GM23338 (cell line): ENCODE measurements at places on chromosomes 11 and 22. TPM values are rescaled to one million over a fixed set of nuclear protein-coding genes. Genes with fewer than 3 reads are reported as not detected.

- no peak for DNase-seq
Measured at GRCh38 chr11:112477581-112478317, 217.1 kb upstream of the PLET1 start.

The ZP1 gene
- not detected in 2 replicates for total RNA-seq

DNA sequence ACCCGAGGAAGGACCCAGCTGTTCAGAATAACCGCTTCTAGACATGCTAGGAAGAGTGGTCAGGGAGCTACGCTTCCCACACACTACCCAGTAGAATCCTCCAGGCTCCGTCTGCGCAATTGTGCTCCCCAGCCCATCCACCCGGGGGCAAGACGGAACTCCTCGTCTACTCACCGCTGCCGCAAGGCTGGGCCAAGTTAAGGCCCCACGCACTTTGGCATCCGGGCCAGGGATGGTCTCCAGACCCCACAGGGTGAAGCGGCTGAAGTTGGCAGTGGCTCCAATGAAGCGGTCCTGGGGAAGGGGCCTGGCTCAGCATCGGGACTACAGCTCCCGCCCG lies 757 bp downstream of the RNASEH2C start:
- no peak for DNase-seq

The TECTA gene
- total RNA-seq: 0.69 and 0.74 TPM in 2 replicates

DNA sequence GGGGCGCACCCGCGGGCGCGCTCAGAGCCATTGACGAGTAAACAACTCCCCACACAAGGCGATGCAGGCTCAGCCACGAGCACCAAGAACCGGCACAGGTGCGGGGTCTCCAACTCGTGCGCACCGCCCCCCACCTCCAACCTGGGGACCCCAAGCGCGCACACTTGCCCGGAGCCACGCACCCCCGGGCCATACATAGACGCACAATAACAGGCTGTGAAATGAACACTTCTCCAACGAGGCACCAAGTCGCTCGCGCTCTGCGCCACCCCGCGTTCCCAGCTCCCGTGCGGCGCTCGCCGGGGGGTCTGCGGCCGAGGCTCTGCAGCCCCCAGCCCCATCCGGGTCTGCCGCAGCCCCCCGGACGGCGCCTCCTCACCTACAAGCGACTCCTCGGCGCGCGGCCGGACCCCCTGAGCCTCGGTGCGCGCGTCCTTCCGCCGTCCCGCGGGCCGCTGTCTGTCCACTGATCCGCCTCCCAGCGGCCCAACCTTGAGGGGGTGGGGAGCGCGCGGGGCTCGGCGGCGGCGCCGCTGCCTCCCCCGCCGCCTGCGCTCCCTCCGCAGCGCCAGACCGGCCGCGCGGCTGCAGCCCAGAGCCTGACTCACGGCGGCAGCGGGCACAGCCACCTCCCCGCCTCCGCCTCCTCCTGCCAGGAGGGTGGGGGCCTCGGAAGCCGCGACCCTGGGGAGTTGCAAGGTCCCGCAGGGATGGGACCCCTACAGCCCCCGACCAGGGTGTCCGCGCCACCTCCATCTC lies 1.6 kb downstream of the IFITM10 start:
- peak; percentile 52 for DNase-seq

DNA sequence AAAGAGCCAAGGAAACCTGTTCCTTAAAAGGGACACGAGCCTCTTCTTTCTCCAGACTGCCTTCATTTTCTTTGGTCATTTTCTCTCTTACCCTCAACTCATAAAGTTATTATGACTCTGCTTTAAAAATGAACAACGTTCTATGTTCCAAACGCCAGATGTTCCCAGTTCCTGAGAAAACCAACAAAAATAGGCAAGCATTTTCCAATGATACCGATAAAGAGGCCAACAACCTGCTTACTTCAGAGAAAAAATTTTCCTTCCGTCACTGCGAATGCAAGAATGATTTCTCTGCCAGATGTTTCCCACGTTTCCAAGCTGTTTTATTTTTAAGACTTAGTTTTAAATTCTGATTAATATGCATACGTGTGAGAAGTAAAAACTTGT lies 315 bp upstream of the TRPC6 start:
- DNase-seq: no peak

The NAALADL1 gene
- 11.0 and 13.7 TPM in 2 replicates for total RNA-seq

DNA sequence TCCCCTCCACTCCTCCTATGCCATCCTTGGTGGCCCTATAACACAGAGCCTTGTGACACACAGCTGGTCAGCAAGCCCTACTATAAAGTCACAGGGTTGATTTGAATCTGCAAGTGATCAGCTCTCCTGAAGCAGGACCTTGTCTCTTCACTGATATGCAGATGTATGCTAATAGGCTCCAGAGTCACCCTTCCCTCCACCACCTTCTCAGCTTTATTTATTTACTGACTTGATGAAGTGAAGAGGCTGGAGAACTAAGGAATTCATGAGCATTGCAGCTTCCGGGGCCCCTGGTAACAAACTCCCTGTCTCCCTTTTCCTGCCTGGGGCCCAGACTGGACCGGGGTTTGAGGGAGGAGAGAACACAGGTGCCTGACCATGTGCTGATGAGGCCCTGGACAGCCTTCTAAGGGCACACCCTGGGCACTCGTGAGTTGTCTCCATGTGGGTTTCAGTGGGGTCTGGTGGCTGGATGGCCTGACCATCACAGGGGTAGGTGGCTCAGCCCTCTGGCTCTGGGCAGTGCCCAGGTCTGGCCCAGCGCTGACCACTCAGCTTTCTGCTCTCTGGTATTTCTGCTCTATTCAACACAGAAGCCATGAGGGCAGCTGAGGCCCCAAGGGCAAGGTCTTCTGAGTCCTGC lies 307.5 kb downstream of the NTM start:
- DNase-seq: peak; percentile 57

DNA sequence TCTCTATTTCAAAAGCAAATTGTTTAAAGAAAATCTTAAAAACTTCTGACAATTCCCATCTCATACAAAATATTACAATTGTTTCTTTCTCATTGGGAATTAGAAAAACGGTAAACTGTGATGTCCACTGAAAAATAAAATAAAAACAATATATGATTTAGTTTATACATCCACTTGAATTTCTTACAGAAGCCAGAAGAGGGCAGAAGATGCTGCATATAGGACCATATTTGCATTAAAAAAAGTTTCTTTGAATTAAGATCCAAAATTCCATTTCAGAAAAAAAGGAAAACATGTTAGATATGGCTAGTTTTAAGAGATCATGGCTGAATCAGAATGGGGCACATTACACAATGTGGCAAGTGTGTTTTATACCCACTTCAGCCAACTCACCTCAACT lies 39.3 kb upstream of the LRRC4C start:
- DNase-seq: peak; percentile 21

DNA sequence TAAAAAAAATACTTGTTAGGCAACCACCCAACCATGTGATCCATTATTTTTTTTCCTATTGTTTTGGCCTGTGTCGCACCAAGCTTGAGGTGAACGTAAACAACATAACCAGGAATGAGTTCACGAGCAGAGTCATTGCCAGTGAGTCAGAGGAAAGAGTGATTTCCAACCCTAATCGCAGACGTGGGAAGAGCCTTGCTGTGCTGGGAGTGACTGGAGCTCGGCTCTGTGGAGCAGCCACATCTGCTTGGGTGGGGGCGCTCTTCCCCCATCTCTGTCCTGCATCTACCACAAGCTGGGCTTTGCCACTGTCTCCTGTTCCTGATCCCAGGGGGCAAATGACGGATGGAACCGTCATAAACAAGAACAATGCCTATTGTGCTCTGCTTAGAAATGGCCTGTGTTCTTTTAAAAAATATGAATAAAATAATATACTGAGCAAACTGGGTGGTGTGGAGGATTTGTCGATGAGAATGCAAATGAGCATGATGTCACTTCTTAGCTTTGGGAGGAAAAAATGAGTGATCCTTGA lies 210.0 kb downstream of the KIRREL3 start:
- DNase-seq: peak; percentile 38

The PRDM11 gene
- total RNA-seq: 10.4 and 13.4 TPM in 2 replicates

The UCP3 gene
- 0.21 TPM in 1 of 2 replicates, not detected in the other for total RNA-seq

GRCh38 chr11:129209891-129210830 lies 18.0 kb upstream of the ARHGAP32 start:
- DNase-seq: no peak
